Activated CD4-positive, CD25-positive, alpha-beta regulatory T cell treated with anti-CD3 and anti-CD28 coated beads, Interleukin-2, amount 50 U/mL, for 16 hours (primary cell): ENCODE measurements at places on chromosomes 5 and 9.
A peak's percentile ranks its signal among the peaks of the same experiment; 100 is the strongest.

DNA sequence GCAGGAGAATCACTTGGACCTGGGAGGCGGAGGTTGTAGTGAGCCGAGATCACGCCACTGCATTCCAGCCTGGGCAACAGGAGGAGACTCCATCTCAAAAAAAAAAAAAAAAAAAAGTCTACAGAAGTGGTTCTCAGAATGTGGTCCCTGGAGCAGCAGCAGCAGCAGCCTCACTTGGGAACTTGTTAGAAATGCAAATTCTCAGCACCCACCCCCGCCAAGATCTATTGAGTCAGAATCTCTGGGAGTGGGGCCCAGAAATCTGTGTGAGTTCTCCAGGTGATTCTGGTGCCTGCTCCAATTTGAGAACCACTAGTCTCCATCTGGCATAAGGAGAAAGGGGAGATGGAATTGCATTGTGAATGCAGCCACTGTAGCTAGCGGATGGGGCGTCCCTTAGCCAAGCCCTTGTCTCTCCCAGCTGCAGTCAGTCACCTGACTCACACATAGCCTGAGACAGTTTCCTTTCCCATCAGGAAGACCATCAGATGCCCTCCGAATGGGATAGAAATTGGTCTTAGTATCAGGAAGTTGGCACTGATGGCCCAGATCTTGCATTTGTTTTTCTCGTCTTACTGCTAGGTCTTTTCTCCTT is 12.2 kb upstream of the PTCH1 start:
- DNase-seq, result no peak

- DNase-seq, result no peak
Measured at GRCh38 chr5:153974813-153975163, 63.9 kb downstream of the FAM114A2 start.

DNA sequence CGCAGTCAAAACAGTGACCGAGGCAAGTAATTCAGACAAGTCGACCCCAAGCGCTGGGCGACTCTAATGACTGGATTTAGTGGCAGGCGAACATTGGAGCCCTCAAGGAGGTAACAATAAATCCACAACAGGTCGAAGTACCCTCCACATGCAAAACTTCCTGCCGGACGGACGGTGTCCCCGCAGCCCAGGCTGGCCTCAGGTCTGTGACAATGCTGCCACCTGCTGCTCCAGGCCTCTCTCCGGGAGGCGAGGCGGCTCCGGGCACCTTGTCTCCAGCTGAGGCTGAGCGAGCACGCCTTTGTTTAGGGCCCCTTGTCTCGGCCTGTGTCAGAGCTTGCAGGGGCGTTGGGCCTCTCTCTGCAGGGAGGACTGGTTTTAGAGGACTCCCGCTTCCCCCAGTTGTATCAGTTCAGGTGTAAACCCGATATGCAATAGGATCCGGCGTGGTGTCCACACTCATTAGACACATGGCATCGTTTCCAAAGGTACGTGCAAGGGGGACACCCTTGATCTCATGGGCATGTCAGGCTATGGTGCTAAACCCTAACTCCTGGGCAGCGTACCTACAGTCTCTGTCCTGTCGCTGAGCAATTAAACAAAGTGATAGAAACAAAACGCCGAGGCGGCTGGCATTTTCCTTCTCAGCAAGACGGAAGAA is 628.0 kb upstream of the ADAMTS16 start:
- no peak for DNase-seq

DNA sequence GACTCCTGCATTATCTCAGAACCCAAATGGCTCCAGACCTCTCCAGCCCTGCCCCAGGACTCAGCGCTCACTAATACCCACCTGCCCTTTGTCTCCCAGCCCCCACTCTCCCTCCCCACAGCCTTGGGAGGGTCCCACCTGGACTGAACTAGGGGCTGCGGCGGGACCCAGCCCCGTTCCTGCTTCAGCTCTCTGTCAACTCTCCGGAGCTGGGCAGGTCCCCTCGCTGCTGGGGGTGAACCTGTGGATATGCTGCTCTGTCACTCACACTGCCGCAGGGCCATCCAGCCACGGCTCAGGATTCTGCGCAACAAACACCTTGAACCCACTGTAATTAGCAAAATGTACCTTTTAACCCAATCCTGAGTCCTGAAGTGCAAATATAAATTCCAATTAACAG is 36.8 kb downstream of the NDUFS6 start:
- DNase-seq, result no peak

DNA sequence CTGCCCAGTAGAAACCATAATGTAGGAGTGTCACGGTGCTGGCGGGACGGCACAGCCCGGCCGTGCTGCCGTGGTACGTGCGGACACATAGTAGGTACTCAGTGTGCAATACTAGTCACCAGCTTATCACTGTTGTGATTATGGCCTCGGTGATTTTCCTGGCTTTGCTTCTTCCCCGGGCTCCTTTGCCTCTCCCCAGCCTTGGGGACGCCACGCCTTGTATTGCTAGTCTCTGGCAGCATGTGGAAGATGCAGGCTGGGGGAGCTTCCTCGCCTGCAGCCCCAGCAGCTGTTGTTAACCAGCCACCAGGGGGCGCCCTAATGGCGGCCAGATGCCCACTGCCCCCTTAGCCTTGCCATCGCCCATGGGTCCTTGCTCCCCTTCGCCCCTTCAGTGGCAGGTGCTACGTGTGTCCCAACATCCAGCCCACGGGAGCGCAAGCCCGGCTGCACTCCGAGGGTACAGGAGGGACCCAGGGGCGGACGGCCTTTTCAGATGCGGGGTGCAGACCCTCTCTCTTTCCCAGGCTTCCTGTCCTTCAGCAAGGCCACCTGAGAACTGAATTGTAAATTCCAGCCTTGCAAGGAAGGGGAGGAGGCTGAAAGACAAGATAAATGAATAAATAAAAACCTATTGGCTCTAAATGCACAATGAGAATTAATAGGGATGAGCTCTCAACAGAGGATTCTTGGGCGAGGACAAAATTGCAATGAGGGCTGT is 8.0 kb downstream of the NTNG2 start:
- peak; percentile 26 for DNase-seq

GRCh38 chr5:57816108-57816507 is 333.5 kb upstream of the ACTBL2 start:
- DNase-seq, result no peak

- DNase-seq, result no peak
Measured at GRCh38 chr9:92142329-92142728, 27.1 kb upstream of the SPTLC1 start.

- no peak for DNase-seq
Measured at GRCh38 chr9:136494531-136495215, 11.8 kb upstream of the SEC16A start.

- no peak for DNase-seq
Measured at GRCh38 chr9:27379311-27380251, 82.6 kb upstream of the EQTN start.

DNA sequence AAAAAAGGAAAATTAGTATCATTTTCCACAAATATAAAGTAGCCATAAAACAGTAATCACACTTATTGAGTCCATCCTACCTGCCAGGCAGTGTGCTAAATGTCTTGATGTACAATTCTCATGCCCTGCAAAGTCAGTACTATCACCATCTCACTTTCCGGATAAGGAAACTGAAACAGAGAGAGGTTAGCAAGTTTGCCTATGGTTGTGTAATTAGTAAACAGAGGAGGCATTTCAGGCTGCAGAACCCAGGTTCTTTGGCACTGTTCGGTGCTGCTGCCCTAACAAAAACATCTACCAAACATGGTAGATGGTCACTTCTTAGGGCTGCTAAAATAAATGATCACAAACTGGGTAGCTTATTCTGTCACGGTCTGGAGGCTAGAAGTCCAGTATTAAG is 22.6 kb downstream of the PLAC8L1 start:
- no peak for DNase-seq

DNA sequence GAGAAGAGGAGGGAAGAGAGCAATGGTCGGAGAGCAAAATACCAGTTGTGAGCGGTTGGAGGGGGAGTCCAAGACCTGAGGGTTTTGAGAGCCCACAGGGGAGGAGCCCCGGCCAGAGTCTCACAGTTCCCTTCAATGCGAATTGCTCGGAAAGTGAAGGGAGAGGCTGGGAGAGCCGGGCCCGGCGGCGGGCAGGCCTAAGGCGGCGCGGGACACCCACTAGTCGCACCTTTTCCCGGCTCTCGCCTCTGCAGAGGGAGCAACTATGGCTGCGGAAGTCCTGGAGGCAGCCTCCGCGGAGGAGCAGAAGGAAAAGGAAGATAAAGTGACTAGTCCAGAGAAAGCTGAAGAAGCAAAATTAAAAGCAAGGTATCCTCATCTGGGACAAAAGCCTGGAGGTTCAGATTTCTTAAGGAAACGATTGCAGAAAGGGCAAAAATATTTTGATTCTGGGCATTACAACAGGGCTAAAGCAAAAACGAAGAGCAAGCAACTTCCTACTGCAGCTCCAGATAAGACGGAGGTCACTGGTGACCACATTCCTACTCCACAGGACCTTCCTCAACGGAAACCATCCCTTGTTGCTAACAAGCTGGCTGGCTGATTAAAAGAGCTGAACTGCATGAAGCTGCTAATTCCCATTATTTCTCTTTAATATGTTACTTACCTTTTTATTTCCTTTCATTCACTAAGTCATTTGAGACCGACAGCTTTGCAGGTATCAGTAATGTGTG is 6.5 kb upstream of the BTNL3 start:
- no peak for DNase-seq

GRCh38 chr9:132645711-132646110 is 24.1 kb downstream of the DDX31 start:
- no peak for DNase-seq

DNA sequence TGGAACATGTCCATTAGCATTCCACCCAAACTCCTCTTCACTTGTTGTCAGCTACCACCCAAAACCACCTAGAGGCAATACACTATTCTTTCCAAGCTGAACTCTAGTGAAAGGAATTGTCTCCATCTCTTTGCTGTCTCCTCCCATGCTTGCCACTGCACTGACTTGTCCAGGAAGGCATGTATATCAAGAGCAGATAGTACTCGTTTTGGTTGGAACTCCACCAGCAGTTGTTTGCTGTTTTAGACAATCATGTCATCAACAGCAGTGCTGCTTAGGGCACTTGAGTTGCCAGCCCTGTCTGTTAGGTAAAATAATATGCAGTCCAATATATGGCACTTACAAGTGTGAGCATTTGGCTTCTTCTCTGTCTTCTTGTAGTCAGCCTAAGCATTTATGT is 80.0 kb upstream of the SAP30L start:
- no peak for DNase-seq

GRCh38 chr9:124398191-124398935 is 16.9 kb downstream of the PSMB7 start:
- DNase-seq, result no peak

GRCh38 chr5:156716591-156717380 is 133.3 kb upstream of the PPP1R2B start:
- no peak for DNase-seq

DNA sequence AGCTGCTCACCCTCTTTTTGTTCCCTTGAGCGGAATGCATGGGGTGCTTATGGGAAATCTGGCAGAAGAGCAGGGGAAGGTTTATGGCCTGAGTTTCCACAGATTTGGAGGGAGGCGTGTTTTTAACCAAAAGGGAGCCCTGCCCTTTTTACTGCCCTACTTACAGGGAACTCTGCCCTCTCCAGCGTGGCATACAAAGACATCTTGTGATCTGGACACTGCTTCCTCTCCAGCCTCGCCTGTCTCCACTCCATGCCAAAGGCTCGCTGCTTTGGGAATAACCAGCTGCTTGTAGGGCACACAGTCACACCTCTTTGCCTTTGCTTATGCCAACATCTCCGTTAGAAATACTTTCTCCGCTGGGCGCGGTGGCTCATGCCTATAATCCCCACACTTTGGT is 314.2 kb downstream of the ARHGAP26 start:
- DNase-seq, result no peak

DNA sequence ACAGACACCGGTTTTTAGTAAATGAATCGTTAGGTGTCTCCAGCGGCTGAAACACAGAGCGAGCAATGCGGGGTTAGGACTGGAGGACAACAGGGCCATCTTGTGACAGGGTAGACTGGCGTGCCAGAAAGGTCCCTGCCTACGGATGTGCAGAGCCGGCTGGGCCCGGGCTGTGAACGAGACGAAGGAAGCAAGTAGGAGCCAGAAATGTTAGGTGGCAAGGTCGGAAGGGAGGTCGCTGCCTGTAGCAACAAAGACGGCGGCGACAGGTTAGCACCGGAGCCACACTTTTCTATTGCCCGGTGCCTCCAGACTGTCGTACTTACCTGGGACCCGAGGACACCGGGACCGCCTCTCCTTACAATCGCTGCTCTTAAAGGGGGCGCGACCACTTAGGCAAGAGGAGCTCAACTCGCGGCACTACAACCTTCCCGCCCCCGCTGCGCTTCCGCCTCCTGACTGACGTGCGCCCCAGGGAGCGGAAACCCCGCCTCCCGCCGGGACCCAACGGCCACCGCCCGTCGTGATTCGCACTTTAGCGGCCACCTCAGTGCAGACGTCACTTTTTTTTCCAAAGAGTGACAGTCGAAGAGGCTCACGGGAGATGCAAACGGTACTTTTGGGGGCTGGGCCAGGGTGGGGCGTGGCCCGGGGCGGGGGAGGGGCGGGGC is at the start of gene INIP:
Gene INIP (minus strand): TSS at position 457 of the 671 bp plus-strand sequence. CDS start 1,632 bp downstream, outside the sequence.
- peak; percentile 95 for DNase-seq

DNA sequence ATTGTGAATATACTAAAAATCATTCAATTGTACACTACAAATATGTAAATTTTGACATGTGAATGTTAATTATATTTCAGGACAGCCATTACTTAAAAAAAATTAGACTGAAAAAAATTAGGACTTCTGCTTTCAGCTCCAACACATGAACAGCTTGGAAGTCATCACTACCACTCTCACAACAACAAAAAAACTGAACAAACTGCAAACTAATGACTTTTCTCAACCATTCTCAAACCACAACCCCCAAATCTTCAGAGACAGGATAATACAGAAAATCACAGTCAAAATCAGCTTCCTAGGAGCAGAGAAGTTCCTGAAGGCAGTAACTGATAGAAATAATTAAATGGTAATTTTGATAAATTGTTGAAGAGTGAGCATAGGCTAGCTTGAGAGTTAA is 686.4 kb downstream of the TLE1 start:
- DNase-seq, result no peak

GRCh38 chr9:100324594-100325200 is 28.0 kb downstream of the TEX10 start:
- no peak for DNase-seq

DNA sequence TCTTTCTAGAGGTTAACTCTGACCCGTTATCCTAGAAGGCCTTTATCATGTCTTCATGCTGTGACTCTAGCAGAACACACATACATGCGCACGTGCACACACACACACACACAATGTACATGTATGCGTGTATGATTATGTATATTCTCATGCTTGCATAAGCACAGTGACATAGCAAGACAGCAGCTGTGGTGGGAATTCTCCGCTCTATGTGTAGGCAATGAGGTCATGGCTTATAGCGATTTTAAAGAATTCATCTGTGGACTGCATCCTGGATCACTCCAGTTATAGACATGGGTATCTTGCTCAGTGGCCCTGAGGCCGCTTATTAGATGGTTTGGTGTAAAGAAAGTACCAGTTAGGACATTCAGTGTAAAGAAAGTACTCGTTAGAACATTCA is 106.2 kb downstream of the FBXL7 start:
- no peak for DNase-seq

- DNase-seq, result no peak
Measured at GRCh38 chr9:91211919-91212318, 149.8 kb downstream of the AUH start.

DNA sequence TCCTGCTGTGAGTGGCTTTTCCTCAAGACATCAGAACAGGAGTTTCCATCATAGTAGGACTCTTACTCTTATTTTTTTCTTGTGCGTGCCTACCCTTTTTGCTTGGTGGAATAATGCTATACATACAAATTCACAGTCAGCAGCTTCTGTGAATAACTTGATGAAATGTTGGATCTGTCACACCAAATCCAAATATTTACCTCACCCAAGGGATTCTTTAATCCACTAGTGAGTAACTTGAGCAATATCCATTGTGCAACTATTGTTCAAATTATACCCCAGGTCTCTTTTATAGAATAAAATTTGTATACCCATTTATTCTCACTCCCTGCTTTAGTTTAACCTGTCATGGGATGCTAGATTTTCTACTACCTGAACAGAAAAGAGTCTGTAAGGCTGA is 1078.3 kb upstream of the EDIL3 start:
- DNase-seq, result no peak
